ENCODE measurements at places on chromosomes 16 and 17.

GRCh38 chr17:76757256-76757655 lies 19.3 kb downstream of the MFSD11 start:
- DNase-seq: no peak

DNA sequence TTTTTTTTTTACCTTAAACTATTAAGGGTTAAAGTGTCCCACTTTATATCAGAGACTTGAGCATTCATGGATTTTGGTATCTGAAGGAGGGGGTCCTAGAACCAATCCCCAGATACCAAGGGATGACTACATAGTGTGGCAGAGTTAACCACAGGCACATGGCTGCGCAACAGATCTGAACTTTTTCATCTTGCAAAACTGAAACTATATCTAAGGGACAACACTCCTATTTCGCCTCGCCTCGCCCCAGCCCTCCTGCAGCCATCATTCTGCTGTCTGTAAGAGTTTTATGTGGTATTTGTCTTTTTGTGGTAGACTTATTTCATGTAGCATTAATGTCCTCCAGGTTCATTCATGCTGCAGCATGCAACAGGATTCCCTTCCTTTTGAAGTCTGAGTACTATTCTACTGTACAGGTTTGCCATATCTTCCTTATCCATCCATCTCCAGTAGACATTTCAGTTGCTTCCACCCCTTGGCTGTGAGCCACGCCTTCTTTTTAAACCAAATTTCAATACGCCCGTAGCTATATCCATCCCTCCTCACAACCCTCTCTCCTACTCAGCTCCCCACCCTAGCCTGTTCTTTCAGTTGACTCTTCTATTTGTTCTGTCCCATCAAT lies 53.2 kb downstream of the AMFR start:
- DNase-seq: no peak

- no peak for DNase-seq
Observed at GRCh38 chr17:300881-301280, 51.7 kb downstream of the RPH3AL start.

DNA sequence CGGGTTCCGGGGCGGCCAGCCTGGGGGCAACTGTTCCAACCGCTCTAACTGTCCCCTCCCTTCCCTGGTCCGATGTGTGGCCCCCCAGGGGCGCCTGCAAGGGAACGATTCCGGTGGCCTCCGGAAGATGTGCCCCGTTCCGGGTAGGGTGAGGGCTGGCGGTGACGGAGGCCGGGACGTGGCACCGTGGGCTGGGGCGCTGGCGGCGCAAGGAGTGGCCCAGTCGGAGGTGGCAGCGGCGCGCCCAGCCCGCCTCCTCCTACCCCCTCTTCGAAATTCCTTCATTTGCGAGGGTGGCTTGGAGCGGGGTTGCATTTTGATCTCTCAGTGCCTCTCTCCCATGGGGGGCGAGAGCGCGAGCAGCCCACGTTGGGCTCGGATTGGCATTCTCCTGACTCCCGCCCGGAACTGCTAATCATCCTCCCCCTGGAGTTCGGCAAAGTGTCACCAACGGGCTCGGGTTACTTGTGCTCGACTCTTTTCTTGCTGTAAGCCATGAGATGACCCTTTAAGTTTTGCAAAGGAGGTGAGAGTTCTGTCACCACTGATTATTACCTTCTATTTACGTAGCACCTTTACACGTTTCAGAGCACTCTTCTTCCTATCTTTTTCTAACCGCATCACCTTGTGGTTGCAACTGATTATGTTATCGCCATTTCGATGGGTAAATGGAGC lies 622 bp downstream of the NDEL1 start:
- DNase-seq: peak; percentile 60

DNA sequence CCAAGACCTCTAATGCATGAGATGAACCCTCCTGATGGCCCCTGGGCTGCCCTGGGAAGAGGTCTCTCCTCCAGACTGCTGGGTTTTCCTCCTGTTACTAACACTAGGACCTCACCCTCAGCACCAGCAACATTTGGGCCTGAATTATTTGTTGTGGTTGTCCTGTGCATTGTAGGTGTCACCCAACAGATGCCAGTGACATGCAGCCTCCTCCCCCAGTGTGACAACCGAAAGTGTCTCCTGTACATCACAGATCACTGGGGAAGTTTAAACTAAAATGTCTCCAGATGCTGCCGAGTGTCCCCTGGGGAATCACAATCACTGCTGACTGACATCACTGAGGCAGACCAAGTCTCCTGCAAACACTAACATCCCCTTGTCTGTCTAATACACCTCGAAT lies 74.8 kb downstream of the SLC5A11 start:
- no peak for DNase-seq

GRCh38 chr16:49596068-49596467 lies 222.5 kb downstream of the C16orf78 start:
- DNase-seq: no peak

GRCh38 chr17:28482551-28483199 lies 9.2 kb downstream of the SLC13A2 start:
- no peak for DNase-seq

DNA sequence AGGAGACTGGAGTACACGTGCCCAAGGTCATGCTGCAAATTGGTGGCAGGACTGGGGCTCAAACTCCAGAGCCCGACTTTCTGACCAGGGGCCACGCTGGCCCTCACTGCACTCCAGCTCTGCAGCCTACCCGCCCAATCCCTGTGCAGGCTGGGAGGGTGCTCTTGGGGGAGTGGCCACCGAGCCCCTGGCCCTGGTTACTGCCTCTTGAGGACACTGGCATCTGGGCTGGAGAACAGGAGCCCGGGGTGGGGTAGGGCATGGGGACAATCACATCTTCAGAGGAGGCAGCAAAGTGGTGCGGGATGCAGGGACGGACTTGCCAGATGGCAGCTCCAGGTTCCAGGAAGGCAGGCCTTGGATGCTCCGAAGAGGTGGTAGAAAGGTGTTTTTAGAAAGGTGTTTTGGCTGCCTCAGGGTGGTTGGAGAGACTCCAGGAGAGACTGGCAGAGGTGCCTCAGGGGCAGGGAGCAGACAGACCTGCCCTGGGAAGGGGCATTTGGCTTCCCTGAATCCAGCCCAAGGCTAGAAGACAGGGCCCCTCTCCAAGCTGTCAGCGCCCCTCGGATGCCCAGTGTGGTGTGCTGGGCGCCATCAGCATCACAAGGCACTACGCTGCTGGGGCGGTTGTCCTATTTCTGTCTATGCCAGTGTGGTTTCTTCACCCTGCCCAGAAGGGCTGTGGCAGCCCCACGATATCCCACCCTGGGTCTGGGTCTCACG lies 220.6 kb downstream of the NTN1 start:
- no peak for DNase-seq

DNA sequence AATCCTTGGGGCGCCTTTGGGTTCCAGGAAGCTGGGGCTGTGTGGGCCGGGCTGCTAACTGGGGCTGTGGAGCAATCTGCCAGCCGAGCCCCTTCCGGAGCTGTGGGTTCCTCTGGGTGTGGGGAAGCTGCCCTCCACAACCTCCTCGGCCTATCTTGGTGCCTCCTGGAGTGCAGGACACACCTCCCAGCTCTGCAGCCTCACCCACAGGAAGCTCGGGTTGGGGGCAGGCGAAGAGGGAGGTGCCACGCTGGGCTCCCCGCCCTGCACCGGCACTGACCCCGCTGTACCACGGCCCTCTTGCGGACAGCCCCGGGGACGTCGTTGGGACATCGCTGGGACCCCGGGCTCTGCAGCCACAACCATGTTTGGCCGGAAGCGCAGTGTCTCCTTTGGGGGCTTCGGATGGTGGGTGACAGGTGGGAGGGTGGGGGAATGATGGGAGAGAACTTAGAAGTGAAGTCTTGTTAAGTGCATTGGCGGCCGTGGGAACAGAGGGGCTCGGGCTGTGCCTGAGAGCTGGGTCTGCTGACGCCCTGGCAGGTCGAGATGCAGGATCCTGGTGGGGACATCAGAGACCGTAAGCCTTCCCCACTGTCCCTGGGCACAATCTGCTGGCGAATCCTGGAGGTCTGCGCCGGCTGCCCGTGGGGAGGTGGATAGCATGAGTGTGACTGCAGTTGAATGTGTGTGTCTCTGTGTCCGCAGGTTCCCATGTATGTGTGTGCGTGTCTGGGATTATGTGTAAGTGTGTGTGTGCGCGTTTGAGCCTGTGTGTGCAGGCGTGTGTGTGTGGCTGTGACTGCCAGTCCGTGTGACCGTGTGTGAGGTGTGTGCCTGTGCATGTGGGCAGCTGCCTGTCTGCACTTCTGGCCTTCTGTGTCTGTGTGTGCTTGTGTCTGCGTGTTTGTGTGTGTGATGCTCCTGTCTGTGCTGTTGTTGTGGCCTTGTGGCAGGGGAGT lies at the start of gene RAP1GAP2:
TSS of gene RAP1GAP2 (plus strand) at position 275 of the 962 bp plus-strand sequence. CDS start at position 365, 90 bp downstream.
- DNase-seq: peak; percentile 84

- no peak for DNase-seq
Observed at GRCh38 chr17:44108440-44109311, 14.8 kb downstream of the HDAC5 start.

DNA sequence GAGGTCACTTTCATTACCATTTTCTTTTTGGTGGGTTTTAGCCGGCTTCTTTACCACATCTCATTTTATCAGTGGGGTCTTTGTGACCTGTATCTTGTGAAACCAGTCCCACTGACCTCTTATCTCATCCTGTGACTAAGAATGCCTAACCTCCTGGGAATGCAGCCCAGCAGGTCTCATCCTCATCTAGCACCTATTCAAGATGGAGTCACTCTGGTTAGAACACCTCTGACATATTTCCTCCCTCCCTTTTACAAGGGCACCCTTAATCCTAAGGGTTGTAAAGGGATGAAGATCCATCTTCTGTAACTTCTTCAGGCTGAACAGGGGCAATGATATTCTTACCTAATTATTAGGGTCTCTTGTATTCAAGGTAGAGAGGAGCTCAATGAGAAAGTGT lies 107.9 kb upstream of the HAS3 start:
- DNase-seq: no peak

GRCh38 chr17:2034157-2034556 lies 4.2 kb downstream of the DPH1 start:
- DNase-seq: no peak

- no peak for DNase-seq
Observed at GRCh38 chr17:45096926-45097325, 35.4 kb downstream of the PLCD3 start.

- no peak for DNase-seq
Observed at GRCh38 chr16:19872935-19873334, 11.7 kb downstream of the GPRC5B start.

DNA sequence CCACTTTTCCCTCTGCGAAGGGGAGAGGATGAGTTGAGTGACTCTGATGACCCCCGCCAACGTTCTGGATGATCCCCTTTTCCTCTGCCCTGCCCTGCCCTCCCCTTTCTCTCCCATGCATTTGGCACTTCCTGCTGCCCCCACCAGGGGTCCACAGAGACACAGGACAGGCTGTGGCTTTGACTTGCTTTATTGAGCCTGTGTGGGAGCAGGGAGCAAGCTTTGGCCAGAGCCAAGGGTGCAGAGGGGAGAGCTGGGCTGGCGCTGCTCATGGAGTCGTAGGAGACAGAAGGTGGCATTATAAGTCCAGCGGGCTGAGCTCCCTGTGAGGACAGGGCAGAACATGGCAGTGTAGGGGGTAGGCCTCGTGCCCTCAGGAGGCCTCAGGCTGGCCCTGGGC lies 1.6 kb downstream of the PPY start:
- no peak for DNase-seq

DNA sequence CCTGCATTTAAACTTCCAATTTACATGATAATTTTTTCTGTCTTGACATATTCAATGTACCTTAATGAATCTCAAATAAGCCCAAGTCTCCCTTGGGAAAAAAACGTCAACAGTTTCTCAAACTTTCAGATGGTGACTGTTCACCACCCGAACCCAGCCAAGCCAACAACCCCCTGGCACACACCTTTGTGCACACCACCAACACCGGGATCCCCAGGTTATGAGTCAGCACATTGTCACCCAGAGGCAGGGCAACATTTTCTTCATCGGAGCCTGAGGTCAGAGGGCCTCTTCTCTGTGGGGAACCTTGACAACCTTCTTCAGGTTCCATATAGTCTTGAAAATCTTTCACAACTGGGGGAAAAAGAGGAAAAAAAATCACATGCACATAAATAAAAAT lies 15.5 kb downstream of the DYNC1LI2 start:
- DNase-seq: no peak

DNA sequence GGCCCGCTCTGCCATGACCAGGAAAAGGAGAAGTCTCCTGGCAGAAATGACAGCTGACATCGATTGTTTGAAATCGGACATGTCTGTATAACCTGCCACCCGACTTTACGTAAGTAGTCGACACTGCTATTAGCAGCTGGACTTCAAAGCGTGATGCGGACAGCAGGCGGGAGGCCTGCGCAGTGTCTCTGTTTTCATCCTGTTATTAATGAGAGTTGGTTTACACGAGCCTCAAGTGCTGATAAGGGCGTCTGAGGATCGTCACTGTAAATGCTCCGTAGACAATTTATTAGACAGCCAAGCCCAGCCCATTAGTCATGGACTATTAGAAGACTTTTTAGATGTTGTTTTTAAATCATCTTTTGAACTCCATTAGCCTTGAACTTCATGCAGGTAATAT lies 328.3 kb downstream of the FOXL1 start:
- DNase-seq: no peak

GRCh38 chr17:40068584-40068916 lies 5.8 kb downstream of the THRA start:
- DNase-seq: no peak

DNA sequence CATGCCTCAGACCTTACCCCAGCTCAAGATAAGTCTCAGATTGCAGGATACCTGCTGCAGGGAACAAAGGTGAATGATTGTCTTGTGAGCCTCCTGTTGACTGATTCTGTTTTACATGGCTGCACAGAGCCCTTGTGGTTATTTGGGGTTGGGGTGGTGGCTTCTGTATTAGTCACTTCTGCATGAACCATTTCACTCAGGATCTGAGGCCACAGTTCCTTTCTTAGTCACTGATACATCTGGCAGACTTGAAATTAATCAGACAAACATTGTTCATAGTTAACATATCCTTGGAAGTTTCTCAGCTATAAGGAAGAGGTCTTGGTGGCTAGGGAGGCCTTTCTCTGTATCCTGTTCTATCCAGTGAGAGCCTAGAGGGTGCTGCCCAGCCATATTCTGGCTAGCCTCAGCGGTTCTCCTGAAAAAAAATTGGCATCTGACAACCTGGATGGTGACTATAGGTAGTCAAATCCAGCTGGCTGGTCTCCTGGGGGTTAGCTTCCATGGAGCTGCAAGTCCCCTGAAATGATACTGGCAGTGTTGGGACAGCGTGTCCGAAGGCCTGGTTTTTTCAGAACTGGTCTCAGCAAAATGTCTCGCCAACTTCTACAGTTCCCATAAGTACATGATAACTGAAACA lies 8.4 kb upstream of the PLK1 start:
- DNase-seq: no peak

- DNase-seq: no peak
Observed at GRCh38 chr16:1089439-1089821, 6.6 kb downstream of the C1QTNF8 start.

DNA sequence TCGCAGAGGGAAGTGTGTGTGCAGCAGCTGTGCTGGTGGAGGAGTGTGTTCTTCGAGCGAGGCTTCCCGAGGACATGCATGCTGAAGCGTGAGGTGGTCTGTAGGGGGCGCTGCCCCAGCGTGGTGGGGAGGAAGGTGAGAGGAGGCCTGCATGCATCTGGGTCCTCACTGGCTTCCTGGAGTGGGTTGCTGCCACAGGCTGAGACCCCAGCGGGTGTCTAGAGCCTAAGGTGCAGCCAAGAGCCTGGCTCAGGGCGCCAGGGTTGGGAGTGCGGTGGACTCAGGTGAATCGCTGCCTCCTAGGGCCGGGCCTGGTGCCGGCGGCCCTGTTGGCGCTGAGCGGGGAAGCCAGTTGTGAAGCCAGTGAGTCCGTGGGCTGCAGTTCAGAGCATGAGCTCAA lies 7.5 kb upstream of the HSD3B7 start:
- no peak for DNase-seq

GRCh38 chr17:69228576-69228975 lies at the start of gene ABCA10:
ABCA10 (minus strand) TSS chr17:69228824; CDS start chr17:69225358, 3,466 bp downstream.
- no peak for DNase-seq
